ENCODE measurements at places on chromosomes 3 and 15.

GRCh38 chr15:62147551-62147950, 17.5 kb downstream of the C2CD4B start:
- no peak for DNase-seq

- DNase-seq, result no peak
Observed at GRCh38 chr15:69793781-69794451, 303.8 kb downstream of the TLE3 start.

DNA sequence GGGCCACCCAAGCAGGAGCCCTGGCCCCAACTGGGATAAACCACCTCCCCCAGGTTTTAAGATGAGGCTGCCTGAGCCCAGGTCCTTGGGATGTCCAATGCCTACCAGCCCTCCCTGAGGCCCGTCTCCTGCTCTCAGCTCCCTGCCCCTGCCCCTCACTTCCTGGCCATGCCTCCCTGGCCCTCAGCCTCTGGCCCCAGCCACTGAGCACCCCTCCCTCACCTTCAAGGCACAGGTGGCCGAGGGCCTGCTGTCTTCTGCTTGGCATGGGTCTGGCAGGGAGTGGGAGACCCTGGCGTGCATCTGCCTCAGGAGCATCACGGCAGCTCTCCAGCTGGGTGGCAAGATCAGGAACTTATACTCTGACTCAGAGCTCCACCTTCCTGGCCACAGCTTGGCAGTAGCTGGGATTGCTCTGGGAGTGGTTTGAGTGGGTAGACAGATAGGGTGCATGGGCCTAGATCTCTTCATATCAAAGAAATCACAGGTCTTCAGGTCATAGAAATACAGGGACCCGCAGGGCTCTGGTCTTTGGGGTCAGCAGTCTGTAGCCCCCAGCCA, at the start of gene PLA2G4E:
Gene PLA2G4E, minus strand, starts transcription at position 330 of the 561 bp plus-strand sequence. Its CDS starts 12 bp downstream, at position 318.
- DNase-seq, result peak; percentile 9

DNA sequence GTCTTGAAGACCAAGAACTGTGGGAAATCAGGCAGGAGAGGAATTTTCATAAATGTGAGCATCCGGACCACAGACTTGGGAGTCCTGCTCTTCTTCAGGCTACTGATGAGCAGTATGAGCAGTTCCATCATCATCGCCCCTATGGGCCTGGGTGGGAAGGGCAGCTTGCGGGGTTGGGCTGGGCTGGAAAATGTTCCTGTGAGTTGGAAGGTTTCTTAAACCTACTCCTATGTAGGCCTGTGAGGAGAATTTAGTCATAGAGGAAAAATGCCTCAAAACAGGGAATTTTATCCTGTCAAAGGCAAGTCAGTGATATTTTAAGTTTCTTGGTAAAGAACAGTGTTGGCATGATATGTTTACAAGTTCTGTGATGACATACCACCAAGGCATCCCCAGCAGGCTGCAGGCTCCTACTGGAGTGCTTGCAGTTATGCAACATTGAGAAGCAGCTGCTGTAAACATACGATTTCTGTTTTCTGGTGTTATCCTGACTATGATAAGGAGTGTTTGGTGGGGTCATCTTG, 10.3 kb downstream of the MASP1 start:
- DNase-seq, result no peak

- no peak for DNase-seq
Observed at GRCh38 chr3:197811343-197811742, 20.3 kb downstream of the LRCH3 start.

DNA sequence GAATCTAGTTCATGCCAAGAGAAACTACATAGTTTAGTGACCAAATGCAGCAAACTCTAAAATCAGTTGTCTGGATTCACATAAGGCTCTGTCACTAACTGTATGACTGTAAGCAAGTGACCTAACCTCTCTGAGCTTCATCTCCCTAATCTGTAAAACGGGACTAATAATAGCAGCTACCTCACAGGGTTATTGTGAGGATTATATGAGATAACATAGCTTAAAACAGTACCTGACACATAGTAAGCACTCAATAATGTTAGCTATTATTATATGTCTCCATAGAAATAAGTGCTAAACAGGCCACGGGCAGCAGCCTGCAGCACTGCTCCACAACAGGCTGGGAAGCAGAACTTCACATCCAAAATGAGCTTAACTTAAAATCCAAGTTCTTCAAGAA, 30.2 kb downstream of the NPTN start:
- DNase-seq, result no peak
